ENCODE measurements at places on chromosomes 5 and 9.

- no peak for DNase-seq
Observed at GRCh38 chr9:88738709-88739108, 203.7 kb downstream of the NXNL2 start.

- no peak for DNase-seq
Observed at GRCh38 chr9:15333376-15333881, 26.4 kb upstream of the TTC39B start.

GRCh38 chr5:123181394-123181801, 92.4 kb downstream of the PRDM6 start:
- DNase-seq, result no peak

GRCh38 chr9:113903514-113904077, 27.5 kb downstream of the ZNF618 start:
- DNase-seq, result no peak

- DNase-seq, result no peak
Observed at GRCh38 chr5:62115014-62115413, 191.0 kb upstream of the KIF2A start.

DNA sequence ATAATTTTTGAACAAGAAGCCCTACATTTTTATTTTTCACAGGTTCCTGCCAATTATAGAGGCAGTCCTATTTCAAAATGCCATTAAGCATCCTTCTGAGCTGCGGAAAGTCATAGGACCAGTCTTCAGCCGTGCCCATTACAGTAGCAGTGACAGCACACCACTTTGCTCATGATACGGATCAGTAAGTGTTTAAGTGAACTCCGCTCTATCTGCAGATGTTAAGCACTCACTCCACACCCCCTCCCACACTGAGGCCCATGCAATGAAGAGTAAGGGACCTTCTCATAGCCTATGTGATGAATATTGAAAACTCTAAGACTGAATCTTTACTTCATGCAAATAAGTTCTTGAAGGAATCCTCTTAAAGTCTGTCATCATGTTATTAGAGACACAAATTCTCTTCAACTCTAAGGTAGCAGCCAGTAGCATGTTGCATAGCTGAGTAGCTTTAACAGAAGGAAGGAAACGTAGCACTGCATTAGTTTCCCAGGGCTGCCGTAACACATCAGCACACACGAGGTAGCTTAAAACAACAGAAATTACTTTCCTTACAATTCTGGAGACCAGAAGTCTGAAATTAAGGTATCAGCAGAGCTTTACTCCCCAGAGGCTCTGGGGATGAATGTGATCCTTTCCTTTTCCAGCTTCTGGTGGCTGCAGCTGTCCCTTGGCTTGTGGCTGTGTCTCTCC, 20.3 kb upstream of the TAF11L2 start:
- DNase-seq, result no peak

DNA sequence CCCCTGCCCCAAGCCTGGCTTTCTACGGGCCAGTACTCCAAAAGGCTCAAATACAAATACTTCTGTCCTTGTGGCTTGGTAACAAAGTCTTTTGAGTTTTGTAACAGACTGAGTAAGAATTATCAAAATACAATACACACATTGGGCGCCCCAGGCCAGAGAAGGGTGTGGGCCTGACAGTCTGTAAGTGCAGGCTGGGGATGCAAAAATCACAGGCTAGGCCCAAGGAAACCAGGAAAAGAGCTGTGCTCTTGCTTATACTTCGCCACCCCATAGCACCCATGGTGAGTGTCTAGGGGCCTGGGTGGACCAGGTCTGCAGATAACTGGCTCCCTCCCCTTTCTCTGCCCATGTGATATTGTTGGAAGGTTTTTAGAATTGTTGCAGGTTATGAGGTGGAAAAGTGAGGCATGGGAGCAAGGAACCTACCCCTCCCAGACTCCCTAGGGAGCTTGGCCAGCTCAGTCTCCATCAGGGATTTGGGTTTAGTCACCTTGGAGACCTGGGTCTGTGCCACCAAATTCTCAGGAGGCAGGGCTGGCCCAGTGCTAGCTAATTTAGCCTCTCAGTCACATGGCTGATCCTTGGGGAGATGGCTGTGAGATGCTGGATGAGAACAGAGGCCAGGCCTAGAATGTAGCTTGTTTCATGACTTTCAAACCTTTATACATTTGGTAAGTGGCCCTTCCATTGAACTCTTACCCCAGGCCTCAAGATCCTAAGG, 72.9 kb downstream of the TARS1 start:
- no peak for DNase-seq

- peak; percentile 95 for DNase-seq
Observed at GRCh38 chr5:160418561-160419457, at the start of gene SLU7. SLU7 (minus strand) TSS chr5:160419081; CDS start chr5:160415294, 3,787 bp downstream.

DNA sequence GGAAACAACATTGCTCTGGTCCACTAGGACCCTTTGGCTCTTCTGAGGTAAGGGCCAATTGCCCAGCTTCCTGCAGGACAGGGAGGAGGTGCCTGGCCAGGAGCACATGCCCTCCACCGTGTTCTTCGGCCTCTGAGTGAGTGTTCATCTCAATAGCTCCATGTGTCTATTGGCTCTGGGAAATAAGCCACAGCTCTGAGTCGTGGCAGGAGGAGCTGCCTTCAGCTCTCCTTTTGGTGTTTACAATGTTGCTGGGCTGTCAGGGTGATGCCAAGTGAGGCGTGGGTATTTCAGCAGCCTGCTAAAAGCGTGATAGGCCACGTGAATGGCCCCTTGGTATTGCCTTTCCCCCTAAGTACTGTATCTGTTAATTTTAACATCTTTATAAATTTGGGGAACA, 26.6 kb downstream of the GADD45G start:
- DNase-seq, result no peak

GRCh38 chr9:109439378-109440116, 58.6 kb downstream of the PTPN3 start:
- DNase-seq, result no peak

- DNase-seq, result no peak
Observed at GRCh38 chr5:135141303-135142268, 107.6 kb upstream of the PITX1 start.

DNA sequence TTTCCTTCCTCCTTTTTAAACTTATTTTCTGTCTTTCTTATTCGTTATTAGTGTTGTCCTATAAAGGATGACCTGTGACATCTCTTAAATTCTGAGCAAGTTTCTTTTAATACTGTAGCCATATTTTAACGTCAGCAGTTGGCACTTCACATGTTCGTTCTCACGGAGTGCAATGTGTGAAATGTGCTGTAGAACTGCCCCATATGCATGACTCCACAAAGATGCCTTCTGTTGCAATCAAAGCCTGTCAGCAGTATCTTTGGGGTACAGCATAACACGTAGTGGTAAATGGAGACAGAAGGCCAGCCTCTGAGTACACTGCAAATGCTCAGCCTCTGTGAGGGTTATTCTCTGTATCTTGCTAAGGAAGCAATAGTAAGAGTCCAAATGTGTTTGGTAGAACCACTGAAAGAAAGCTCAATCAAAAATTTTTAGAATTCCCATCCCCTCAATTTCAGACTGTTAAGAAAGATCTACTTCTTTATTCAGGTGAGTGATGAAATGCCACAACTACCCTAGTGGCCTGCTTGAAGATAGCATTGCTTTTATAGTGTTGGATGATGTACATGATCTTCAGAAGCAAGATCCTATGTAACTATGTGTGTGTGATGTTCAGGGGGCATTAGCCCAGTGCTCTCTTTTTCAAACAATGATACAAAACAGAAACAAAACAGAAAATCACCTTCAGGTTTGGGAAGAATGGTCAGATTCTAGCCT, 277.7 kb downstream of the TMEM167A start:
- no peak for DNase-seq

DNA sequence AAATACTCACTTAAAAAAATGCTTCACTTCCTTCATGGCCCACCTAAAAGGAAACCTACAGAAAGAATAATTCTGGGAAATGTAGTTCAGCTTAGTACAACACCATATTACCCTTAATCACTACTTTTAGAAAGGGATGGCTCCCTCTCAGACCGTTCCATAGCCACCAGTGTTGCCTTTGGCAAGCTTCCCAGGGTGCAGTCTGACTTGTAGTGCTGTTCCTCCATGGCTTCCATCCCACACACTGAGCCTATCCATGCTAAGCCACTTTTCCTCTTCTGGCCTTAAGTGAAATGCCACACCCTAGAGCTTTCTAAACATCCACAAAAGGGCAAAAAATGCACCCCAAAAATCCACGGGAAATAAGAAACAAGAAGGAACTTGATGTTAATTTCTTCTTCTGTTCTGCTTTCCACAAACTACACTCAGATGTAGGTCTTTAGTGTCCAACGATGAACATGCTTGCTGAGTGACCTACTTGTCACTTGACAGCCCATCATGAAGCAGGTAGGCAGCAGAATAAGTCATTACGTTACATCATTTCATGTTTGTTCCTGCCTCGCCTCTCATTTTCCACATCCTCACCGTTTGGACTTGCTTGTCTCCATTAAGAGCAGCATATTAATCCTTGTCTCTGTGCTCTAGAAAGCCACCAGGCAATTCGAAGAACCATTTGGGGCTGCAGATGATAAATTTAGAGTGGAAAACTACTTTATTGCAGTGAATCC, 391.1 kb upstream of the GRAMD2B start:
- no peak for DNase-seq

- DNase-seq, result no peak
Observed at GRCh38 chr9:114355821-114356220, 26.2 kb downstream of the ORM2 start.
